ENCODE measurements at places on chromosomes 5 and 9. TPM values are rescaled to one million over a fixed set of nuclear protein-coding genes. Genes with fewer than 3 reads are reported as not detected.

Gene PCDHGB4
- total RNA-seq = 0.29 TPM

Gene IPPK
- 11.8 TPM for total RNA-seq

Gene MOB3B
- total RNA-seq = 0.59 TPM

Gene ZBTB34
- total RNA-seq = 11.9 TPM

- peaks cover 9% of the 10 kb centered on the region for H3K4me1 ChIP-seq
- H3K27me3 ChIP-seq = peaks cover 35% of the 10 kb centered on the region
- no peak overlapping the region for H3K27ac ChIP-seq
- no peaks in the 10 kb centered on the region for H3K36me3 ChIP-seq
- DNase-seq = no peak
- H3K4me3 ChIP-seq = no peak overlapping the region
Observed at GRCh38 chr9:76701441-76702039, 62.7 kb upstream of the PCA3 start.

- H3K36me3 ChIP-seq = no peaks in the 10 kb centered on the region
- no peak overlapping the region for H3K4me3 ChIP-seq
- no peak overlapping the region for H3K27ac ChIP-seq
- H3K4me1 ChIP-seq = no peaks in the 10 kb centered on the region
Observed at GRCh38 chr9:16182784-16183183, 629.9 kb downstream of the CCDC171 start.

- no peaks in the 10 kb centered on the region for H3K27me3 ChIP-seq
- no peaks in the 10 kb centered on the region for H3K4me1 ChIP-seq
- no peaks in the 10 kb centered on the region for H3K36me3 ChIP-seq
- H3K27ac ChIP-seq = no peak overlapping the region
- H3K4me3 ChIP-seq = no peak overlapping the region
Observed at GRCh38 chr9:117987945-117988344, 283.7 kb downstream of the TLR4 start.

DNA sequence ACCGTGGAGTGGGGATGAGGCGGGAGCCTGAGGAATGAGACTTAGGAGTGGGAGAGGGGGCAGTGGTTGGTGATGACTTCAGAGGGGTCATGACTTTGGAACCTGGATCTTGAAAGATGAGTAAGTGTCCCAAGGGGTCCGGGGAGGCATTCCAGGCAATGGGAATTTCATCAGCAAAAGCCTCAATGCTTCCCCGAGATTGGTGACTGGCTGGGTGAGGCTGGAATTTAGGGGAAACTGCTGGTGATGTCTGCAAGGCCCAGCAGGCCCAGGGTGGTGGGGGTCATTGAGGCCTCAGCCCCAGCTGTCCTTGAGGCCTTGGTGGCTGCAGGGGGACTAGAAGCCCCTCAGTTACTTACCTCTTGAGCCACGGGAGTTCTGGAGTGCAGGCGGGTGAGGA, 7.5 kb downstream of the NDST1 start:
- H3K36me3 ChIP-seq = no peaks in the 10 kb centered on the region
- H3K4me3 ChIP-seq = no peak overlapping the region
- H3K27ac ChIP-seq = no peak overlapping the region
- no peaks in the 10 kb centered on the region for H3K27me3 ChIP-seq
- DNase-seq = no peak

GRCh38 chr5:91345461-91345860, 37.7 kb downstream of the ARRDC3 start:
- no peaks in the 10 kb centered on the region for H3K4me1 ChIP-seq
- H3K27me3 ChIP-seq = no peaks in the 10 kb centered on the region
- no peak overlapping the region for H3K4me3 ChIP-seq
- no peak overlapping the region for H3K27ac ChIP-seq
- no peak for DNase-seq

DNA sequence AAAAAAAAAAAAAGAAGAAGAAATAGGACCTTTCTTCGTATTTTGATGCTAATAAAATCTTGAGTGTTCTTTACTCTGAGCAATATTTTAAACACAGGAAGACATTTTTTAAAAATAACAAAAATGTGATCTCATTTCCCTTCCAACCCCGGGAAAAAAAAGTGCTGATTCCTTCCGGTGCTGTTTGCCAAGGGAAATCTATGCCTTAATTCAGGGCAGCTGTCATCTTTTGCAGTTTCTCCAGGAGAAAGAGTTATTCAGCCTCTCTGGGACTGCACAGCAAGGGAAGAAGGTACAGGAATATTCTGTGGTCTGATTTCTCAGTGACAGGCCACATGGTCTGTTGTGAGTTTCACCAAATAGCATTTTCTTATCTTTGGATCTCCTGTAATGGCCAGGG, 291.9 kb upstream of the IRX1 start:
- no peaks in the 10 kb centered on the region for H3K4me1 ChIP-seq
- H3K27ac ChIP-seq = no peak overlapping the region
- H3K4me3 ChIP-seq = no peak overlapping the region
- no peaks in the 10 kb centered on the region for H3K36me3 ChIP-seq
- peaks cover 5% of the 10 kb centered on the region for H3K27me3 ChIP-seq

- H3K4me3 ChIP-seq = no peak overlapping the region
- no peak overlapping the region for H3K27ac ChIP-seq
- no peak for DNase-seq
- H3K4me1 ChIP-seq = no peaks in the 10 kb centered on the region
Observed at GRCh38 chr5:151523335-151523734, 67.8 kb downstream of the FAT2 start.

DNA sequence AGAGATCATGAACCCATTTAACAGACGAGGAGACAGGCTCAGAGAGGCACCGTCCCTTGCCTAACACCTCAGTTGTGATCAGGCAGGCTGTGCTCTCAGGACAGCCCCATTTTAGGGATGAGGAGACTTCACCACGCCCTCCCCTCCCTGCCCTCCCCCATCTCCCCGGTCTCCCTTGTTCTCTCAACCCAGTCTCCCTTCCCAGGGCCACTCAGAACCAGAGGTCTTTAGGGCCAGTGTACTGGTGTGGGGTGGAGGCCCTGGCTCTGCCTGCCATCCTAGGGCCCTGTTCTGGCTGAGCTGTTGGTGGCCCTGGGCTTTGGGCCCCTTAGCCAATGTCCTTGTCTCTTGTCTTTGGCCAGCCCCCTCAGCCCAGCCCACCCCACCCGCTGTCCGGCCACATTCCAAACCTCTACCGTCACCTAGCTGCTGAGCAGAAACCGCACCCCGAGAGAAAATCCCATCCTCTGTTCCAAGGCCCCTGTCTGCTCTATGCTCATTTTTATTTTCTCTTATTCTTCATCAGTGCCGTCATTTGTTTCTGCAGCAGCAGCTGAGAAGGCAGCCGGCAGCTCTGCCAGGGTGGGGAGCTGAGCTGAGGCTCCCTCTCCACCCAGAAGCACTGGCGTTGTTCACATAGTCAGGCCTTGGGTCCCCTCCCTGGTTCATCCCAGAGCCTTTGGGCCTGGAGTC, 33.9 kb downstream of the OLFML2A start:
- no peaks in the 10 kb centered on the region for H3K4me1 ChIP-seq
- DNase-seq = peak; percentile 22
- no peaks in the 10 kb centered on the region for H3K36me3 ChIP-seq
- no peaks in the 10 kb centered on the region for H3K27me3 ChIP-seq
- H3K27ac ChIP-seq = no peak overlapping the region
- H3K4me3 ChIP-seq = no peak overlapping the region

DNA sequence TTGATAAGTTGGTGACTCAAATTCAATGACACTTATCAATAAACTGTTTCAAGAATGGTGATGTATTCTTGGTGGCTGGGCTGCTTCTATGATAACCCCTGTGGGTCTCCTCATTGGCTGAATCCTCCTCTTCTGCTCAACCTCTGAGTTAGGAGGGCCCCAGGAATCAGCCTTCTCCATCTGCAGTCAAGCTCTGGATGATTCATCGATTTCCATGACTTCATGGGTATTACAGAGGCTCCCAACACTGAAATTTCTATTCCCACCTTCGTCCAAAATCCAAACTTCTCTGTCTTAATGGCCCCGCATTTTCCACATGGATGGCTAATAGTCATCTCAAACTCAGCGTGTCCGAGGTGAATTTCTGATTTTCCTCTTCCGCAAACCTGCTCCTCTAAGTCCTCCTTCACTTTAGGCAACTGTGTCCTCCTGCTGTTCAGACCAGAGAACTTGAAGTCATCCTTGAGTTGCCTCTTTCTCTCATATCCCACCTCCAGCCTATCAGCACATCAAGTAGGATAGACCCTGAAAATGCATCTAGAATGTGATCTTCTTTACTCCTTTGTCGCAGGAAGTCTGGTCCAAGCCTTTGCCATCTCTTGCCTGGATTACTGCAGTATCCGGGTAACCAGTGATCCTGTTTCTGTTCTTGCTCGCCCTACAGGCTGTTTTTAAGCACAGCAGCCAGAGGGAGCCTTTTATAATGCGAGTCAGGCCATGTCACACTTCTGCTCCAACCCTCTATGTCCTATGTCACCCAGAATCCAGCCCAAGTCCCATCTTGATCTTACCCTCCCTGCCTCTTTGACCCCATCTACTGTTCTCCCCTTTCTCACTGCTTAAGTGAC, 41.4 kb upstream of the IL7R start:
- H3K4me3 ChIP-seq = no peak overlapping the region
- peaks cover 11% of the 10 kb centered on the region for H3K4me1 ChIP-seq
- H3K27me3 ChIP-seq = no peaks in the 10 kb centered on the region
- H3K36me3 ChIP-seq = no peaks in the 10 kb centered on the region

DNA sequence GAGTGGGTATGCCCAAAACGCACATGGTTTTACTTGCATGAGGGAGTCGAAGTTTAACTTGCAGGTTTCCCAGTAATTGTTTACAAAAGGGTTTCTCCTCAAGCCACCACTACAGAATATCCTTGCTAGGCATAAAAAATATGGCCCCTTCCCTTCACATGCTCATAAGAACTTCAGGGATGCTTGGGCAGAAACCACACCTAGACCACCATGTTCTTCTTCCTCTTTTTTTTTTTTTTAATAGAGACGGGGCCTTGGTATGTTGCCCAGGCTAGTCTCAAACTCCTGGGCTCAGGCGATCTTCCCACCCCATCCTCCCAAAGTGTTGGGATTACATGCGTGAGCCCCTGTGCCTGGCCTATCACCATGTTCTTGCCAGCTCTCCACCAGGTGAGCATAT, 18.6 kb upstream of the PLIN2 start:
- no peak for DNase-seq
- no peak overlapping the region for H3K27ac ChIP-seq
- H3K27me3 ChIP-seq = no peaks in the 10 kb centered on the region
- no peaks in the 10 kb centered on the region for H3K36me3 ChIP-seq

- H3K27me3 ChIP-seq = peaks cover 30% of the 10 kb centered on the region
- peak; percentile 65 for DNase-seq
- H3K4me1 ChIP-seq = peaks cover 39% of the 10 kb centered on the region
- H3K4me3 ChIP-seq = peak overlapping the region; percentile 72
Observed at GRCh38 chr9:114958021-114958843, 27.8 kb upstream of the TNFSF8 start.

DNA sequence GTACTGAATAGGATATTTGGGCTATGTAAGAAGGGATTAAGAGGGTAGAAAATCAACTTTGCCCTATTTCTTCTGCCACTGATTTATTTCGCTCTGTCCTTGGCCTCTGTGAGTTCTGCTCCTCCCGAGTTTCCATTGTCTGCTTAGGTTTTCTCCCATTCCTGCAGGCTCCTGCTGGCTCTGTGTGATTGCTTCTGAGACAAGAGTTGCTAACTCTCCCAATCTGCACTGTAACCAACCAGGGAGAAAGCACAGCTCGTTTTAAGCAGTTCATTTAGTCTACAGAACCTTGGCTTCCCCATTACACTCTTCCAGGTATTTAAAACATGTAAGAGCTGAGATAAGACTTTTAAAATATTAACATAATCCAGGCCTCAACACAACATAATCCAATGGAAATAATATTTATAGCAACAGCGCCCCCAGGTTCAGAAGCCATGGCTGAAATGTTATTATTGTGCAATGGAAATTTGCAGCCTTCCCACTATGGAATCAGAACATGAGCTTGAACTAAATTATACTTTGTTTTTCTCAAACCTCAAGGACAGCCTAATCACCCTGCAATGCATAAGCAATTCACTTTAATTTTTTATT, 203.5 kb downstream of the ERCC6L2 start:
- H3K4me3 ChIP-seq = no peak overlapping the region
- H3K4me1 ChIP-seq = peaks cover 3% of the 10 kb centered on the region
- peaks cover 8% of the 10 kb centered on the region for H3K27me3 ChIP-seq
- no peaks in the 10 kb centered on the region for H3K36me3 ChIP-seq
- H3K27ac ChIP-seq = no peak overlapping the region

DNA sequence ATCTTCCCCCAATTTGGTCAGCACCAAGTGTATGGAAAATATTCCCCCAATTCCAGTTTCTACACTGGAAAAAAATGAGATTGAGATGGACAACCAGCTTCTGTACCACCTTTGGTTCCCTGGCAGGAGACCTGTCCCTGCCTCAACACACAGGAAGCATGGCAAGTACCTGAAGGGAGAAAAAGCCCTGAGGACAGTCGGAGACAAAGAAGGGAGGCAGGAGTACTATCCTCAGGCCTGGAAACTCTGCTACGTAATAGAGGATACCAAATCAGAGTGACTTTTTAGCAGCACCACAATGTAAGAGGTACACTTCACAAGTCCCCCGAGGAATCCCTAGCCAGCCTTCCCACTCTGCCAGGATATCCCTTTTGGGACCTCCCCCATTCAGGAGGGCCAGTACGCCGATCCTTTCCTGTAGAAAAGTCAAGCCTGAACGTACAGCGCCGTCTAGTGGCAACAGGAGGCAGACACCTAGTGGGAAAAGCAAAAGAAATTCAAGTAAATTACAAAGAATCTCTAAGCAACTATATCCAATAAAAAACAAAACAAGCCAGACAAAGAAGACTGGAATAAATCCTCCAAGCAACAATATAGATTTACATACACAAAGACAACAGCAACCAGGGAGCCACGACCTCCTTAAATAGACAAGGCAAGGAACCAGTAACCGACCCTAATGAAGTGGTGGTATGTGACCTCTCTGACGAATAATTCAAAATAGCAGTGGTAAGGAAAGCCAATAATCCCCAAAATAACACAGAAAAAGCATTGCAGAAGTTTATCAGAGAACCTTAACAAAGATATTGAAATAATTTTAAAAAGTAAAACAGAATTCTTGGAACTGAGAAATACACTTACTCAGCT, 63.3 kb upstream of the SLCO6A1 start:
- H3K36me3 ChIP-seq = no peaks in the 10 kb centered on the region
- no peak for DNase-seq
- H3K4me1 ChIP-seq = no peaks in the 10 kb centered on the region
- H3K27me3 ChIP-seq = peaks cover 10% of the 10 kb centered on the region
- no peak overlapping the region for H3K4me3 ChIP-seq
- no peak overlapping the region for H3K27ac ChIP-seq

DNA sequence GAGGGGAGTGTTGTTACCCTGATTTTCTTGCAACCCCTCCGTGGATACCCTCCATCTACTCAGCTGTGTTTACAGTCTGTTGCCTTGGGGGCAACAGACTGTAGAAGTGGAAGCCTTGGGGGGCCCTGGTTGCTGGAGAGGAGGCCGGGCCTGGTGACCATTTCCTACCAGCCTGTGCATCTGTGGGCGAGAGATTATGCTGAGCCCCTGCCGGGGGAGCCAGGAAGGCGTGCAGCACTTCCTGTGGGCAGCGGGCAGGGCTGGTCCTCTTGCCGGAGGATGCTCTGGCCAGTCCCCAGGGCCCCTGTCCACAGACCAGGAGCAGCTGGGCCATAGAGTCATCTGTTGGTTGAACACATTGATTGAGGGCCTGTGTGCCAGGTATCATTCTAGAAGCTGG, 11.1 kb downstream of the ERGIC1 start:
- no peaks in the 10 kb centered on the region for H3K36me3 ChIP-seq
- H3K4me1 ChIP-seq = peaks cover 42% of the 10 kb centered on the region
- no peak for DNase-seq
- no peaks in the 10 kb centered on the region for H3K27me3 ChIP-seq
- H3K4me3 ChIP-seq = no peak overlapping the region
- peak overlapping the region; percentile 60 for H3K27ac ChIP-seq

All from natural killer cell treated with Interleukin-12 subunit alpha and Interleukin-12 subunit beta and Interleukin-15 and Interleukin-18, amount 100 ng/mL, for 72 hours (primary cell).